Left lobe of liver (tissue), 2 donors: ENCODE measurements at places on chromosomes 11 and 22. TPM values are rescaled to one million over a fixed set of nuclear protein-coding genes. Genes with fewer than 3 reads are reported as not detected.

GRCh38 chr11:27239305-27239942, 123.6 kb downstream of the CCDC34 start:
- no peak for DNase-seq

Gene GLB1L2
- 0.48 TPM for total RNA-seq

GRCh38 chr11:34997952-34998528, 81.6 kb downstream of the PDHX start:
- DNase-seq, result no peak

DNA sequence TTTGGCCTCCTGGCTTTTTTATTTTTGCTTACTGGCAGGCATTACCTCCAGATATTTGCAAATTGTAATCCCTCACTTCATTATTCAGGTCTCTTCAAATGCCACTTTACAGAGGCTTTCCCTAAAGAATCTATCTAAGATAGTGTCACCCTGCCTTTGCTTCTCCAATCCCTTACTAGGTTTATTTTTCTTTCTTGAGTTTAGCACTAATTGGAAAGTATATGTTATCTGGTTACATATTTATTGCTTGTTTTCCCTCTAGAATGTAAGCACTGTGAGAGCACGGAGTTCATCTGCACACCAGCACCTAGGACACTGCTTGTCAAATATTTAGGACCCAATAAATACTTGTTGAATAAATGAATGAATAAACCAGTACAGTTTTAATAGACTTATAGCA, 3.5 kb downstream of the KIF18A start:
- no peak for DNase-seq

Gene FIBIN
- 0.91 TPM for total RNA-seq

Gene PPP6R3
- 35.1 TPM for total RNA-seq

- DNase-seq, result no peak
Observed at GRCh38 chr11:106281455-106282173, 204.2 kb downstream of the AASDHPPT start.

GRCh38 chr22:45305456-45306075, 4.2 kb upstream of the FAM118A start:
- DNase-seq, result no peak

DNA sequence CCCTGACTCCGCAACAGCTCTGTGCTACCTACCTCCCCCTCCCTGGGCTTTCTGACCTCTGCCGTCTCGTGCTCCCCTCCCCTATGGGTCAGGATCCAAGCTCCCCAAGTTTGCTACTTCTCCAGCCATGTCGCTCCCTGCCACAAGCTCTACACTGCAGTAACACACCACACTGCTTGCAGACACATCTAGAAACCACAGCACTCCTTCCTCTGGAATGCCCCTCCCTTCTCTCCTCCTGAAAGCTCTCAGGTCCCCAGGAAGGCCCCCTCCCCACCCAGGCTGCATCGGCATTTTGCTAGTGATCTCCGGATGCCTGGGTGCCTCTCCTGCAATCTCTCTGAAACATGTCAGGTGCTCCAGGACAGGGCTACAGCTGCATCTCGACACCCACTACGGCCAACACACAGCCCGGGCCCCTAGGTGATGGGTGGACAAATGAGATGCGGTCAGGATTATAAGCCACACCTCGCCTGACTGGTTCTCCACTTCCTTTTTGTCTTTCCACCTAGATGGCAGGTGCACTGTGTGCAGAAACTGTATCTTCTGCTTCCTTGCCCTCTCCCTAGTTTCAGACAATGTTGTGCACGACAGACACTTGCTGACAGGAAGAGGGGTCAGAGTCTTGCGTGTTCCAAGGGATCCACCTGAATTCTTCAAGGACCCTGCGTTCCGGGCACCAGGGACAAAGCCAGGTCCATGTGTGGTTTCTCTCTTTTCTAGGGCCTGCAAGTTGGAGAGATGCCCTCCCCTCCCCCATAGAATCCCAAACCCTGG, 22.9 kb downstream of the RPUSD4 start:
- DNase-seq, result no peak

GRCh38 chr11:104581246-104581980, 316.8 kb downstream of the CASP12 start:
- no peak for DNase-seq

GRCh38 chr11:57336111-57336666, 497 bp upstream of the SSRP1 start:
- no peak for DNase-seq

DNA sequence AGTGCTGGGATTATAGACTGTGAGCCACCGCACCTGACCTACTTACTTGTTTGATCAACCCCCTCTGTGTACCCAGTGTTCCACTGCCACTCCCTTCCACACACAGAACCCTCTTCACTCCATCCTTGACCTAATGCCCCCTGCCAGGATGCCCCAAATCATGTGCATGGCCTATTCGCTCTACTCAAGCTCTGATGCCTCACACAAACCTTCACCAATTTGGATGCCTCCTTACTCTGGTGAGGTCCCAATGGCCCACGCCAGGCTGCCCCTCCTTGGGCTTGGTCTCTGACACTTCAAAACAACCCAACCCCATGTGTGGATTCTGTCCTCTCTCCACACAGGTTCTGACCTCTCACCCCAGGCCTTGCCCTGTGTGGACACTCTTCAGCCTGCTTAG, 9.4 kb upstream of the PSMC3 start:
- DNase-seq, result no peak

Gene TANGO2
- total RNA-seq, result 12.5 TPM

Gene USP2
- total RNA-seq, result 10.9 TPM
